ENCODE measurements at places on chromosomes 1 and 21.

DNA sequence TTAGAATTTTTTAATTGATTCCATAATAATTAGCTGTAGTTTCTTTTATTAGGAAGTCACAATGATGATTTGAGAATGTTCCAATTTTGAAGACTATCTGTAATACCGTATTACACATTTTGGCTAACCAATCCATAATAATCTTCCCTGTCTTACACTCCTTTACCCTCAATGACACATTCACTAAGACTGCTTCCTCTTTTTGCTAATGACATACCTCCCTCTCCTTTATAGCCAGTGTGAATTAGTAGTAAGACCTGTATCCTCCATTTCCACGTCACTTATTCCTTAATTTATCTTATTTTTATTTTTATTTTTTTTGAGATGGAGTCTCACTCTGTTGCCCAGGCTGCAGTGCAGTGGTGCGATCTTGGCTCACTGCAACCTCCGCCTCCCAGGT, 10.1 kb downstream of the KDM1A start:
- no peak for DNase-seq

DNA sequence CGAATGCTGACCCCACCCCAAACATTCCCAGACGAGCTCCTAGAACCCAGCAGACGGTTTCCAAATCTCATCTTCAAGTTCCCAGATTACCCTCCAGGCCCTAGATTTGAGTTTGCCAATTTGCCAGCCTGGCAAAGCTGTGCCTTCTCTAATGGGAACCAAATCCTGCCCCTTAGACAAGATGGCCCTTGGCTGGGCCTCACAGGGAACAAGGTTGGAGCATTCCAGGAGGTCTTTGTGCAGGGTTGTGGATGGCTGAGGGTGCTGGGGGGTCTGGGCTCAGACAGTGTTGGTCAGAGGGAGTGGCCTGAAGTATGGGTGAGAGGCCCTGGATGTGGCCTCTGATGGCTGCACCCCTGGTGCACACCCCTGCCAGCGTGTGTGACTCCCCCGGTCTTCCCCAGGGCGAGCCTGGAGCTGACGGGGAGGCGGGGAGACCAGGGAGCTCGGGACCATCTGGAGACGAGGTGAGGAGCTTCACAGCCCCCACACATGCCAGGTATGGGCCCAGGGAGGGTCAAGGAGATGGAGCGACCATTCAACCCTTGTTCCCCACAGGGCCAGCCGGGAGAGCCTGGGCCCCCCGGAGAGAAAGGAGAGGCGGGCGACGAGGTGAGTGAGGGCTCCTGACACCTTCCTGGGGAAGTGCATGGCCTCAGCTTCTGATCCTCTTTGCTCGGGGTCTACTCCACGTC, 10.2 kb downstream of the COL6A1 start:
- DNase-seq = peak; percentile 0

DNA sequence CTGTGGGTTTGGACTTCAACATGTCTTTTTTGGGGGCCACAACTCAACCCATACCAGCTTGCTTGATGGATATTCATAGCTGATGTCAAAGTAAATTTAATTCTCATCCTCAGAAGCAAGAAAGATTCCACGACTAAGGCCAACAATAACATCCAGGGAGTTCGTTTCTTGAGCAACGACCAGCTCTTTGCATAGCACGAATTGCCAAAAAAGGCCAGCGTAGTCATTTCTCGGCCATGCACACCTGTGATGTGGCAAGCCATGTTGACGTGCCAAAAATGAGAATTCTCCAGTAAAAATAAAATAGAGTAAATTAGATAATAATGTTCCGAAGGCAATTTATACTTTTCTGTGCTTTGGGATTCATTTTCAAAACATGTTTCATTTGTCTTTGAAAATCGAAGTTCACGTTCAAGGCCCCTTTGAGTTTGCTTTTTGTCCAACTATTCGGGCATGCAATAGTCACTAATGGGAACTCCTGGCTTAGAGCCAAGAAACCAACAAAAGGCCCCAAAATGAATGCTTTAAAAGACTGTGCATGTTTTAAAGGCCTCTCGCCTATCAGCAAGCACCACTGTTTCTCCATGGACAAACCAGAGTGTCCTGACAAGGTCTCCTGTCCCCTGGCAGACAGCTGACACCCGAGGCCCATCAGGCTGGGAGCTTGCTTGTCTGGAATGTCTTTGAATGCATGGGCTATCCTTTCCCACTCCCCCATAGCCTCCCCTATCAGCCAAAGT, 14.4 kb upstream of the IGSF5 start:
- DNase-seq = no peak

GRCh38 chr1:231695439-231696255, 69.1 kb downstream of the DISC1 start:
- DNase-seq = no peak

GRCh38 chr1:26826261-26827105, at the start of gene ZDHHC18:
Gene ZDHHC18 (plus strand): TSS chr1:26826688. CDS start chr1:26826805, 117 bp downstream.
- DNase-seq = peak; percentile 53

- no peak for DNase-seq
These were observed 189.5 kb downstream of the PRDM16 start for GRCh38 chr1:3258386-3259003.

DNA sequence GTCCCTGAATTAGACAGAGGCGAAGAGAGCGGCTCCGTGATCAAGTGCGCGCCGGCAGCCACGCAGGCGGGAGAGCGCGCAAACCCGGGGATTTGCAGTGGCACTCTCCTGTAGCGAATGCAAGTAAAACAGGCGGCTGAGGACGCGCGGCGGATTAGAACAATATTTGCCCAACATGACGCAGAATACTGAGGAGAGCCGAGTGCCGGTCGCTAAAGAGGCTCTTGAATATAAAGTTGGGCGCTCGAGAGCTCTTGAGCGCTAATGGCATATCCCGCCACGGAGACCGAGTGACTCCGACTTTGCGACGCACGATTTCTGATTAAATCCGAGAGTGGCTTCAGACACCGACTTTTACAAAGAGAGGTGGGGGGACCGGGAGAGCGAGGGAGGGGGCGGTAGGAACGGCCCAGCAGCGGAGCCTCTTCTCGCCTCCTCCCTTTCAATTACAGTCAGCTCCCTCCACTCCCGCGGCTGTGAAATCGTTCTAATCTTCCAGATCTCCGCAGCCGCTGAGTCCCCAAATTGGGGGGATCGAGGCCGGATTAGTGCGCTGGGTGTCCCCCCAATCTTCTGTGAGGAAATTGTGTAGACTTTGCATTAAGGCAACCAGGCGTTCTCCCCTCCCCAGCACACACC, 2.3 kb downstream of the PAX7 start:
- DNase-seq = no peak

- DNase-seq = no peak
These were observed 12.6 kb upstream of the RCSD1 start for GRCh38 chr1:167617153-167618147.

GRCh38 chr1:77026135-77026534, 158.9 kb downstream of the ST6GALNAC5 start:
- DNase-seq = no peak

DNA sequence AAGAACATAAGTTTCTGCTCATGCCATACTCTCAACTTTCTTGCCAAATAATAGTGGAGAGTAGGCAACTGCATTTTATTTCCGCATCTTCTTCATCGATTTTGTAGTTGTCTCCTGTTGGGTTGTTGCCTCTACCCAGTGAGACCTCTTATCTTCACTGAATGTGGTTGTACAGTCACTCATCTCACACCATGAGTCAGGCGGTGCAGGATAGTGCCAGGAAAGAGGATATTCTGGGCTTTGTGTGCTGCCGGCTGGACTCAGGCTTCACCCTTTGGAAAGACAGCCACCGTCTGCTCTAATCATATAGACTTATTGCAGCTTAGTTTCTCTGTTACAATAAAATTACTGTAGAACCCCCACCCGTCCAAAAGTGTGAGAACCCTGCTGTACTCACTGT, 154.3 kb upstream of the USP24 start:
- no peak for DNase-seq

DNA sequence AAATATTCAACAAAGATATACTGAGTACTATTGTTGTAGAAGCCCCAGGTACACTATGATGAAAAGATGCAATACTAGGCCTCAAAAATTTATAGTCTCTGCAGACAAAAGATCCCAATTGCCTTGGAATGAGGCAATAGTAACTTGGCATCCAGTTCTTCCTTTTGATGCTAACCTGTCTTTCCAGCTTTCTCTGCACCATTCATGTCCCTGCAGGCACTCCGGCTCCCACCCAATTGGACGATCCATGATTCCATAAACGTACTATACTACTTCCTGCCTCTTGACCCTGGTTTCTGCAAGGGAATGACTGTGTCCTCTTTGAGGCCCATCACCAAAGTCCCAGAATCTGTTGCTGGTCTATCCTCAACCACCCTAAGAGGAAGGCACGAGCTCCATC, 8.0 kb upstream of the TAGLN2 start:
- no peak for DNase-seq

DNA sequence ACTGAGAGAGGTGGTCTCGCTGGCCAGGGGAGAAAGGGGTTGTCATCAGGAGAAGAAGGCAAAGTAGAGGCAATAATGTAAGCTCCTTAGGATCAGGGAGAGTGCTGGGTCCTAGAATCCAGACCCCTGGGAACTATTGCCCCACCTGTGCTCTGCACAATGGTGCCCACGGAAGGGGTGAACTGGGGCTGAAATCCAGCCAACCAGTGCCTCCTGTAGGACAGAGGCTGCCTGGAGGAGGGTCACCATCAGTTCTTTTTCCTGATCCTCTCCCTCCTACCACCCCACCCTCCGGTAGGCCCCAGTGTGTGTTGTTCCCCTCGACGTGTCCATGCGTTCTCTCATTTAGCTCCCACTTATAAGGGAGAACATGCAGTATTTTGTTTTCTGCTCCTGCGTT, 52.9 kb upstream of the ATP2B4 start:
- no peak for DNase-seq

- no peak for DNase-seq
These were observed 8.4 kb upstream of the MRPS6 start for GRCh38 chr21:34065027-34065426.

DNA sequence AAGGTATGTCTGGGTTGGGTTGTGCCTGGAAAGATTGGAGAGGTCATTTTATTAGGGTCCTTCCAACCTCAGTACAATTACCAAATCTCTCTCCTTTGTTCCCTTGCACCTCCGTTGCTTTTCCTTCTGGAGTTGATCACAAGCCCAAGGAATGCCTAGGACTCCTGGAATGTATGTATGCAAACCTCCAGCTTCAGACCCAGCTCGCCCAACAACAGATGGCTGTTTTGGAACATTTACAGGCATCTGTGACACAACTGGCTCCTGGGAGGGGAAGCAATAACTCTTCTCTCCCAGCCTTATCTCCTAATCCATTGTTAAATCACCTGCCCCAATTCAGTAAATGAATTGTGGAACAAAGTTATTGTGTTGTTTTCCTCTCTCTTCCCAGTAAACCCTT, 8.3 kb downstream of the TSACC start:
- no peak for DNase-seq

GRCh38 chr21:16421007-16421406, 691.2 kb downstream of the USP25 start:
- DNase-seq = no peak

GRCh38 chr1:9128520-9129265, at the start of gene GPR157:
Gene GPR157 (minus strand): TSS chr1:9129102. CDS start chr1:9129027, 75 bp downstream.
- peak; percentile 83 for DNase-seq

DNA sequence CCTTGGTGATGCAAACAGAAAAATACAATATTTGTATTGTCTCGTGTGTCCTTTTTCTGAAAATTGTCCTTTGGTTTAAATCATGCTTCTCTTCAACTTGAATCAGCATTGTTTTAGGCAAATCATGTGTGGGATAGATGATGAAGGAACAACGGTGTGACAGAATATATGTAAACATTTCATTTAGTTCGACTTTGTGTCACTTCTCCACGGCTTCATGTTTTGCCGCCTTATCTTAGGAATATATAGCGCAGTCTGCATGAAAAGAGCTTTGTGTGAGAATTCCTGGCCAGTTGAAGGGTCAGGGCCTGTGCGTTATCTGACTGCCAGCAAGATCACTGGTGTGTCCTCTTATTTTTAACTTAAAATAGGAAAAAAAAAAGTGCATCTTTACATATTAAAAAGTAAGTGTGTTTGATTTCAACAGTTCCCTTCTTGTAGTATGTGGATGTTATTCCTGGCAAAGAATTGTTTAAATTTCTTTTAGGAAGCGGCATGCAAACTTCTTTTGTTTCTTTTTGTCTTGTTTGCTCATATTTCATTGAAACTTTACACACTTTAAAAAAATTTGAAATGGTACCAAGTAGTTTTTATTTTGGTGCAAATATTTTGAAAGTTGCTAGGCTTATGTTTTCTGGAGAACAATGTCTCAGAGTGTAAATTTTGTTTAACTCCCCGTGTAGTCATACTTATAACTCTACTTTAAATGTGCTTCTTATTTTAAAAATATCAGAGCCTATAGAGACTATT, 465.2 kb downstream of the USP25 start:
- no peak for DNase-seq

GRCh38 chr1:177960939-177961622, 8.8 kb downstream of the SEC16B start:
- no peak for DNase-seq

DNA sequence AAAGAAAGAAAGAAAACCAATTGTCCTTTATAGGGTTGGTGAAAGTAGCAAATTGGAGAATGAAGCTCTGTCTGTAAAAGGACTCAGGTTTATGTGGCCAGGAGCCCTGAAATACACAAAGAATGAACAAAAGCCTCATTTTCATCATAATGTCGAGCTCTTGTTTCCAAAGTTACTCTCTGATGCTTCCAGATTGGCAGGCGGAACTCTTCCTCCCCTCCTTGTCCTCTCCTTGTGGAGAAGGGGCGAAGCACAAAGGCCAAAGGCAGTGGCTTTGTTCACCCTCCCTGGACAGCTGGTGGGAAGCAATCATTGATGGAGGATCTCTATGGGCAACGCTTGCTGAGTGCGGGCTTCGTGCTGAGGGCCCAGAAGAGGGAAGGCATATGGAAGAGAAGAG, 5.6 kb downstream of the CA6 start:
- no peak for DNase-seq

DNA sequence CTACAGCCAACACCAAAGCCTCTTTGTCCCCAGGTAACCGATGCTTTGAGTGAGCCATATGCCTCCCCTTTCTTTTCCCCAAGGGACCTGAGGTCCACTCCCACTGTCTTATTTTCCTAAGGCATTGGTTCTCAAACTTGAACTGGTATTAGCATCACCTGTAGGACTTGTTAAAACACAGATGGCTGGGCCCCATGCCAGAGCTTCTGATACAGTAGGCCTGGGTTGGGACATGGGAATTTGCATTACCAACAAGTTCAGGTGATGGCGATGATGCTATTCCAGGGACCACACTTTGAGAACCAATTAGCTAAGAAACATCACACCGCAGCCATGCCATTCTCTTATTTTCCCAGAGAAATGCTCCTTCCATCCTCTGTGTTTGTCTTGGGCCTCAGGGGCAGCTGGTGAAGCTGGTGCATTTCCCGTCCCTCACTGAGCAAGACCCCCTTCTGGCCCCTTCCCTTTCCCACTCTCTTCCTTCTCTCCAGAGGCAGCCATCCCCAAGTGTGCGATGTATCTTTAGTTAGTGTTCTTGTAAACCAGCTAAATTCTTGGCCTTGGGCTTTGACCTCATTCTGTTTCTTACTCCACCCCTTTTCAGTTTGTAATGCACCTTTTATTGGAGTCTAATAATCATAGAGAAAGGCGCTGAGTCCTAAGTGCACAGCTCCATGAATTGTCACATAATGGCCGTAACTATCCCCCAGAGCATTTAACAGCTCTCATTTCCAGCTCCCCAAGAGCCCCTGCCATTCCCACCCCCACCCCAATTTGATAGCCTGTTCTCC, 14.2 kb upstream of the TTC22 start:
- no peak for DNase-seq

- no peak for DNase-seq
These were observed 171.7 kb downstream of the NEK7 start for GRCh38 chr1:198328458-198329032.

Data from stimulated activated CD4-positive, alpha-beta T cell treated with anti-CD3 and anti-CD28 coated beads, Interleukin-4, amount 100 ng/mL, for 4 hours (primary cell).